ENCODE measurements at places on chromosomes 3 and 15.

DNA sequence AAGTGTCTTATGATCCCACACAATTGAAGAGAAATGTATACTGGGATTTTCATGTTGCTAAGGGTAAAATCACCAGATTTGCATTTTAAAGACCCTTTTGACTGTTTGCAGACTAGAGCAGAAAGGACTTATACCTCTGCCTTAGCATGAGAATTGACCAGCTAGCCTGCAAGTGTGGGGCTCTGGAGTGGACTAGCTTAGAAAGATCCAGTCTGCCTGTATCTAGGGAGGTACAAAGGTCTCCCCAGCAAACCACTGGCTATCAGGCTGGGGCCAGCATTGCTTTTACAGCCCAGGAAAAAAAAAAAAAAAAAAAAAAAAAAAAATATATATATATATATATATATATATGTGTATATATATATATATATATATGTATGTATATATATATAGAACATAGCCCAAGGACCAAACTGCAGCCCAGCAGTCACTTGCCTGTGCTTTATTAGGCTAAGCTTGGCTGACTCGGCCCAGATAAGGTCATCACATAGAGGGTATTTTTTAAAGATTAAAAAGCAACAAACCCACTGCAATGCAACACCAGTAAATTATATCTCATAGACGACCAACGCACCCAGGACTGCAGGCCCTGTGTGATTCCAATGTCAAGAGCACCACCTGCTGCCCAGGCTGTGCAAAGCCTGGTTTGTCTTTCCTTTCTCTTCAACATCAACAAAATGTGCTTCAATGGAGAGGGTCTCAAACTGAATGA is 63.7 kb downstream of the DCLK3 start:
- DNase-seq = peak; percentile 61

DNA sequence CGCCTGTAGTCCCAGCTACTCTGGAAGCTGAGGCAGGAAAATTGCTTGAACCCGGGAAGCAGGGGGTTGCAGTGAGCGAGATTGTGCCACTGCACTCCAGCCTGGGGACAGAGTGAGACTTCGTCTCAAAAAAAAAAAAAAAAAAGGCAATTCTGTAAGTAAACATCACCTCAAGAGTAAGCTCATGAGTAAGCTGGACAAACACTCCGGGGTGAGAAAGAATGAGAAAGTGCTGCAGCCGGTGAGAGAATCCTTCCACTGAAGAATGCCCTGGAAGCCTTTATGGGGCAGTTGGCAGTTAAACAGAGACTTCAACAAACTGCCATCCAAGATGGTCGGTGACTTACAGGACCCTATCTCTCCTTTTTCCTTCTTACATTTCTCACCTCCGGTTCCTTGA is 47.5 kb downstream of the FEZF2 start:
- DNase-seq = no peak

GRCh38 chr3:165837058-165837525 is at the start of gene BCHE:
TSS of gene BCHE (minus strand) at chr3:165837423. CDS start at chr3:165831033, 6,390 bp downstream.
- no peak for DNase-seq

GRCh38 chr3:122681284-122681973 is 790 bp downstream of the PARP14 start:
- peak; percentile 5 for DNase-seq

DNA sequence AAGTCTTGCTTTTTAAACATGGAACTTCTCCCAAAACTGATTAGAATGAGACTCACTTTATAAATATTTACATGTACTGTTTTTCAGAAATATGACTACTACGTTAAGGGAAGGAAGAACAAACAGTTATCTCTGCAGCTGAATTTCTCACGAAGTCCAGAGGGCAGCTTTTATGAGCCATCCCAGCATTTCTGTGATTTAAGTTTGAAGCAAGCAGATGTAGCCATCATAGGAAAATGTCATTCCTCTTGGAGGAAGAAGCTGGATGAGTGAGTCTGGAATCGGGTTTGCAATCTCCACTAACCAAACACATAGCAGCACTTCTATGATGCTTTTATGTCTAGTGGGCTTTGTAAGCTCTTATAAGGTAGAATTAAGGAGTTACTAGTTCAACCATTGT is 53.7 kb downstream of the SCN11A start:
- no peak for DNase-seq

DNA sequence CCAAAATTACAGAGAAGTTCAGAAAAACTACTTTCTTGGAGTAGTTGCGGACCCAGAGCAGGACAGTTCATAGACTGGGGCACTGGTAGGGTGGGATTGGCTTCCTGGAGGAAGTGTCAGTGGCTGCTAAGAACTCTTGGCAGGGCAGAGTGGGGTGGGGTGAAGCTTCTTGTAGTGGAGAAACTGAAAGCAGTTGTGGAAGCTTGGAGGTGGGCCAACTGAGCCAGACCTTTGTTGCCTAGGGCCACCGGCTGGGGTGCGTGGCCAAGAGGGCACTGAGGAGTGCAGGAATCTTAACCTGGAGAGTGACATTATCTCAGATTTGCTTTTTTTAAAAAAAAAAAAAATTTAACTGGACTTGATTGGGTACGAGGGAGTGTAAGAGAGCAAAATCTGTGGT is 3.1 kb downstream of the KAT2B start:
- peak; percentile 68 for DNase-seq

DNA sequence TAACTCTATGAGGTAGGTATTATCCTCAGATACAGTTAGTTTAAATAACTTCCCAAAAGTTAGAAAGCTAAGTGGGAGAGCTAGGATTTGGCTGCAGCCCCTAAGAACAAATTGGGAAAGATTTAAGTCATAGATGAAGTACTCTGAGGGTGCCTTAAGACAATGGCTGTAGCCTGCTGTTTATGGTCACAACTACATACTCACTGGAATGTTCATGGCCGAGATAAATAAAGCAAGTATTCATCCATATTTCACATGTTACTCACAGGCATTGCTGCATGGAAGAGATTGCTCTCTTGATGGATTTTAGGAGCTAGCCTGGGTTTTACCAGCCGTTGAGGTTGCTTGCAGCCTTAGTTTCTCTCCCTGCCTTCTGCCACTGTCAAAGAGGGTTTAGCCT is 145.0 kb downstream of the CMSS1 start:
- no peak for DNase-seq

- DNase-seq = no peak
Observed at GRCh38 chr15:70023769-70024491, 73.8 kb downstream of the TLE3 start.

DNA sequence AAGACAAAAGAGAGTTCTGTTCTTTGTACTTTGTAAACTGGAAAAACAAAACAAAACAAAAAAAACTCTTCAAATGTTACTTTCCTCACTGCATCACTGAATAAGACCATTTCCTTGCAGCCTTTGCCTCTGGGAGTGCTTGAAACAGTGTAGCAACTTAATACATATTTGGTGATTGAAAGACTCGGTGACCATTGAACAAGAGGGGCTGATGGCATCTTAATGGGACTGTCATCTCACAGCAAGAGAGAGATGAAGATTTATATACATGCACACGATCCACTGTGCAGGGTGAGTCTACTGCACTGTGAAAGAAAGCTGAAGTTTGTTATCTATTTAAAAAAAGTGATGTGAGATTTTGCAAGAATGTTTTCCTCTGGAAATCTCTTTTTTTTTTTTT is 111.9 kb upstream of the KLHL25 start:
- DNase-seq = no peak

GRCh38 chr3:175619369-175619768 is 760.2 kb downstream of the NAALADL2 start:
- DNase-seq = no peak

- DNase-seq = no peak
Observed at GRCh38 chr3:130014526-130014925, 40.0 kb downstream of the TRH start.

GRCh38 chr3:177810162-177810623 is 612.9 kb upstream of the TBL1XR1 start:
- peak; percentile 17 for DNase-seq

DNA sequence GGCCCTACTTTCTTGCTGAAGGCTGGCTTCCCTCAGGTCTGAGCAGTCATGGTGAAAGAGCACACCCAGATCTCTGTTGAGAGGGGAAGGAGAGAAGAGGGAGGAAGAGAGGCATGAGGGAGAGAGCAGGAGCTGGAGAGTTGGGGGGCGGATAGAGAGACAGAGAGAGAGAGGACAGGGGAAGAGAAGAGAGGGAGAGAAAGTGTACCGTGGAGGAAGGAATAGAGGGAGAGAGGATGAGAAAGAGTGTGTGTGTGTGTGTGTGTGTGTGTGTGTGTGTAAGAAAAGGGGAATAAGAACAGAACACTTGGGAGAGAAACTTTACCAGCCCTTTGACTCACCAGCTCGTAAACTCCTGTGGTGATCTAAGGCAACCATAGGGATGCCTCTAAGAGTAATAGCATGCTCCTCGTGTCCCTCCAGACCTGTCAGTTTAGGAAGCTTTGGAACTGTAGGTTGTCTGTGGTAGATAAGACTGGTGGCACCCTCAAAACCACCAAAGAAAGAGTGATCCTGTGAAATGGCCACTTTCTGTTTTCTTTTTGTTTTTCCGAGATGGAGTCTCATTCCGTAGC is 18.2 kb downstream of the ZNF592 start:
- no peak for DNase-seq

GRCh38 chr15:40047415-40048210 is 8.6 kb upstream of the SRP14 start:
- DNase-seq = peak; percentile 89

- DNase-seq = no peak
Observed at GRCh38 chr15:68206711-68207151, 1.6 kb upstream of the CALML4 start.

- no peak for DNase-seq
Observed at GRCh38 chr3:71104121-71104541, 479.4 kb downstream of the FOXP1 start.

GRCh38 chr15:43974852-43975251 is 148.1 kb downstream of the WDR76 start:
- DNase-seq = no peak

GRCh38 chr3:197468866-197469382 is 86.8 kb downstream of the BDH1 start:
- no peak for DNase-seq

GRCh38 chr3:141812084-141812483 is 48.9 kb downstream of the GRK7 start:
- DNase-seq = no peak

GRCh38 chr15:67174864-67175573 is 79.4 kb downstream of the AAGAB start:
- DNase-seq = no peak

DNA sequence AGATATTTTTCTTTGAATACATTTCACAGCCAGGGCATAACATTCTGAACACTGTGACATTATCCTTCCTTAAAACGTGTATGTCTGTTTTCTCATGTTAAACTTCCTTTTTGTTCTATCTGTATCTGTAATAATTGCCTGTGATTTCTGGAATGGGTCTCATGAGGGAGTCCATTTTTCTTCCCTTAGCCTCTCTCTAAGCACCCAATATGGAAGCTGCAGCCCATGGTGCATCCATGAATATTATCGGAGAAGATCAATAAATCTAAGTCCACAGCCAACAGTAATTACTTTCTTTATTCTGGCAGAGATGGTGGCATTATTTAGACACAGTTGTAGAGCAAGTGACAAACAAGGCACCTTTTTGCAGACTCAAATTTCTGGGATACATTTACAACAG is 671.1 kb downstream of the TUSC7 start:
- no peak for DNase-seq

DNA sequence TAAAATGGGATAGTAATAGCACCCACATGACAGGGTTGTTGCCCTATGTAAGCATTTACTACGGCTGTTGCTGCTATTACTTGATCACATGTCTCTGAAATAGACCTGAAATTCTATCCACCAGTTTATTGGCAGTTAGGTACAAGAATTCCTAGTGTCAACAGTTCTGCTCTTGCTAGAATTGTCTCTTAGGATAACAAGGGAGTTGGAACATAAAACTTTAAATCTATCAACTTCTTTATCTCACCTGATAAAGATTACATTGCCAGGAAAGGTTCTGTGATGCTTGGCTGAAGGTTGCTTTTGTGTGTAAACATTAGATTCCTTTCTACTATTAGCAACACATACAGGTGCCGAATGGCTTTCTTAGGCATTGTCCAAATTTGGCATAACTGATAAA is 38.7 kb downstream of the ATP13A4 start:
- DNase-seq = no peak

DNA sequence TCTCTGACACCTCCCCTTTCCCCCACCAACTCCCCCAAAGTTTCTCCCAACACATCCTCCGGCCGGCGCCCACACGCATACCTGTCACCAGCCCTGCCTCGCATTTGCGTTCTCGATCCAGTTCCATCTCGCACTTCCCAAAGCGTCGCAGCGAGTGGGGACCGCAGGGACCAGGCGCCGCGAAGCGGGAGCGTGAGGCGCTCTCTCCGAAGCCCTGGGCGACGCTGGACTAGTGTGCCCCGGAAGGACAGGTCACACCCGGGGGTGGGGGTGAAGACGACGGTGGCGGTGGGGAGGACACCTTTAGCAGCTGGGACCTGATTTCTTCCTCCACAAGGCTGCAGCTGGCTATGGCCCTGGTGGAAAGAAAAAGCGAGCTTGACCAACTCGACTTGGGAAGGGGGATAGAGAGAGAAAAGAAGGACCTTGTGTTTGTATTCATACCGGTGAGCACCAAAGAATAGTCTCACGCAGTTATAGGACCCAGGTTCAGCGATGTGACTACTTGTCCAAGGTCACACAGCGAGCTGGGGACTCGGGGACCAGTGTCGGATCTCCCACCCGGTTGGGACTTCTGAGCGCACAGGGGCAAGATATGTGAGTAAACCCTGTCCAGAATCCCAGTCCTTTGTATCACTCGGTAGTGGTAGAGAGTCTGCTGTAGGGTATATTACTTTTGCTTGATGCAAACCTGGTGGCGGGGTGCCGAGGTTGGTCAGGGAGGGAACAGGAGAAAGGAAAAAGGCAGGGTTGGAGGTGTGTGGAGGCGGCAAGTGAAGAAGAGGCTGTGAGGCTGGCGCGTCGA is 607 bp upstream of the GHSR start:
- no peak for DNase-seq

GRCh38 chr15:99711625-99712024 is 21.6 kb downstream of the LYSMD4 start:
- DNase-seq = no peak

- peak; percentile 9 for DNase-seq
Observed at GRCh38 chr3:193574488-193575070, 18.4 kb upstream of the OPA1 start.

GRCh38 chr3:141979050-141979671 is 102.7 kb downstream of the ATP1B3 start:
- DNase-seq = no peak

DNA sequence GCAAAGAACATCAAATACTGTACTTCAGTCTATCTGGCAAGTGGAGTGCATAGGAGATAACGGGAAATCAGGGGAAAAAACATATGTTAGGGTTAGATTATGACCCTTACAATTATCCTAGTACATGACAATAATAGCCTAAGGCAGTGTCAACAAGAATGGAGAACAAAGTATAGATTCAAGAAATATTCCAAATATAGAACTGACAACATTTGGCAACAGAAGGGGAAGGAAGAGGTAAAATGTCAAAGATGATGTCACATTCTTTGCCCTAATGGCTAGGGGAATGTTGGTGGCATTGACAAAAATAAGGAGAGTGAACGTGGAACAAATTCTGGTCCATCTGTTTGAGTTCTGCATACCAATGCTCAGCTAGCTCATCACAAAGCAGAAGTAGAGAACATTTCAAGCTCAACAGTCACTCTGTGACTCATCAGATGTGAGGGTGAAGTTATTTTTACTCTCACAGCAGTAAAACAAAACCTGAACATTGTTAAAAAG is 15.5 kb upstream of the ATP8B4 start:
- peak; percentile 75 for DNase-seq

Data from suppressor macrophage (primary cell).